ENCODE measurements at places on chromosomes 12 and 14.

GRCh38 chr12:6944381-6945186 is 762 bp downstream of the C12orf57 start:
- DNase-seq = peak; percentile 96

GRCh38 chr14:34593740-34594375 is 36.1 kb downstream of the SNX6 start:
- no peak for DNase-seq

- DNase-seq = no peak
These were observed 76.7 kb upstream of the SLC8A3 start for GRCh38 chr14:70265422-70265821.

DNA sequence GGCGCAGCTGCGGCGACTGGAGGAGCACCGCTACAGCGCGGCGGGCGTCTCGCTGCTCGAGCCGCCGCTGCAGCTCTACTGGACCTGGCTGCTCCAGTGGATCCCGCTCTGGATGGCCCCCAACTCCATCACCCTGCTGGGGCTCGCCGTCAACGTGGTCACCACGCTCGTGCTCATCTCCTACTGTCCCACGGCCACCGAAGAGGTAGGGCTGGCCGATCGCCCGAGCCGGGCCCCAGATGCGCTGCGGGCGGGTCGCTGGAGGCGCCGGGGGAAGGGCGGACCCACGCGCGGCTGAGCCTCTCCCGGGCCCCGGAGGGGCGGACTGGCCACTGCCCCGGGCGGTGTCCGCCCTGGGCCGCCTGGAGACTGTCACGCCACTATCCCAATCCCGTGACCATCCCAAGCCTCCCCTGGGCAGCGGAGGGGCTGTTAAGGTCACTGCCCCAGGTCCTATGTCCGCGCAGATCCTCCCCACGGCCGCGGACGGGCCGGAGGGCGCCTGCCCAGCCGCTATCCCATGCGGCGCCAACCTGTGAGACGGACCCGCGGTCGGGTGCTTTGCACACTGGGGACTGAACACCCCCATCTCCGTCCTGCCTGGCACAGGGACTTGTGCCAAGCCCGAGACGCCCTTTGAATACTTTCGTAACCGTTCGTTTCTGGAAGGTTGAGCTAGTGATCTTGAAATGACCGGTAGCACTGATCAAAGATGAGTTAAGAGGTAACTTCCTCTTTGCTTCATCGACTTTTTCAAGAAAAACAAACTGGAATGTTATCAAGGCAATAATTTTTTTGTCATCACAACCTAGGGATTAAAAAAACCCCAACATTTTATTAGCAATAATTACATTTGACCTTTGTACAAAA is 725 bp downstream of the CHPT1 start:
- DNase-seq = no peak

DNA sequence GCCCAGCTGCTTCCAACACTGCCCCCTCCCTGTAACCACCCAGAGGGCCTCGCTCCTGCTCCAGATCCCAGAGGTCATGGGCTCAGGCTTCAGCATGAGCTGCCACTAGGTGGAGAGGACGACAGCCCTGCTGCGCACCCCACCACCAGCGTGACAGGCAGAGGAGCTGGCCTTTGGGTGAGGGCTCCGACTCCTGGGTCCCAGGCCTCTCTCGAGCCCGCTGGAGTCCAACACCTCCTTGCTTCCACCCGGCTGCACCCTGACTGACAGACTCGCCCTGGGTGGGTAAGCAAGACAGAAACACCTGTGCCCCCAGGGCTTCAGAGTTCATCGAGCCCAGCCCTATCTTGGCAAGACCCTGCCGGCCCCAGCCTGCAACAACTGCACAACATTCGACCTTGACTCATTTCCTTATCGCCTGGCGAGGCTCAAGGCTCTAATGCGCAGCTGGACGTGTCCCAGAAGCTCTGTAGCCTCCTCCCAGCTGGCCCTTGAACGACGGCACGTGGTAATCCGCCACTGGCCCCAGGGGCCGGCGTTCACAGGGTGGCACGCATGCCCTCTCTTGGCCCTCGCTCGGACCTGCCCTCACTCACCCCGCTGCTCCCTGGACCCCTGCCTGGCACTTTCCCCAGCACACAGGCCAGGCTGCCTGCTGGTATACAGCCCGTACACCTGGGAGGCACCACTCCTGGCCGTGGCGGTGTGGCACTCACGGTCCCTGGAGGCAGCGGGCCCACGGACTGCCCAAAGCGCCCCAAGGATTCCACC is 28.0 kb downstream of the VPS37B start:
- DNase-seq = peak; percentile 49

GRCh38 chr12:127293507-127294310 is 973.3 kb upstream of the TMEM132C start:
- DNase-seq = peak; percentile 76

DNA sequence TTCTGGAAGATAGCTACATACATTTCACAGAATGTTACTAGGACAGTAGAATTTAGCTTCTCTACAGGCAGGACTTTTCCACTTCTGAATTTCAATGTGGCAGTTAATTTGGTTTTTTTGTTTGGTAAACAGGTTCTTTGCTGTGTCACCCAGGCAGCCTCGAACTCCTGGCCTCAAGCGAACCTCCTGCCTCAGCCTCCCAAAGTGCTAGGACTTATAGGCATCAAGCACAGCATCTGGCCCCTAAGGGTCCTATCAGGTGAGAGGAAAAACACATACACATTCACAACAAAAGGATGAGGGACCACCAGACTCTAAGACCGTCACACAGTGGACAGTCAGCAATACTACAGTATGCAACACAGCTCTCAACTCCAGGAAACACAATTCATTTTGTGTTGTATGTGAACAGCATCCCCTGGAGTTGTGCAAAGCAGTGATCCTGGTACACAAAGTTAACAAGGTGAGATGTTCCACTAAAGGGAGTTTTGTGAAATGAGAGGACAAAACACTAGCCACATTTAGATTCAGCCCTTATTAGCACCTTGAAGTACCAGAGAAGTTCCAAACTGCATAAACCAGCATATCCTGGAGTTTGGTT is 6.9 kb downstream of the ATP2B1 start:
- DNase-seq = no peak

GRCh38 chr12:68611094-68611805 is 551 bp downstream of the RAP1B start:
- peak; percentile 84 for DNase-seq

- DNase-seq = no peak
These were observed 132.2 kb downstream of the FSCB start for GRCh38 chr14:44374906-44375305.

GRCh38 chr14:77023001-77023996 is 5.2 kb downstream of the IRF2BPL start:
- peak; percentile 70 for DNase-seq

DNA sequence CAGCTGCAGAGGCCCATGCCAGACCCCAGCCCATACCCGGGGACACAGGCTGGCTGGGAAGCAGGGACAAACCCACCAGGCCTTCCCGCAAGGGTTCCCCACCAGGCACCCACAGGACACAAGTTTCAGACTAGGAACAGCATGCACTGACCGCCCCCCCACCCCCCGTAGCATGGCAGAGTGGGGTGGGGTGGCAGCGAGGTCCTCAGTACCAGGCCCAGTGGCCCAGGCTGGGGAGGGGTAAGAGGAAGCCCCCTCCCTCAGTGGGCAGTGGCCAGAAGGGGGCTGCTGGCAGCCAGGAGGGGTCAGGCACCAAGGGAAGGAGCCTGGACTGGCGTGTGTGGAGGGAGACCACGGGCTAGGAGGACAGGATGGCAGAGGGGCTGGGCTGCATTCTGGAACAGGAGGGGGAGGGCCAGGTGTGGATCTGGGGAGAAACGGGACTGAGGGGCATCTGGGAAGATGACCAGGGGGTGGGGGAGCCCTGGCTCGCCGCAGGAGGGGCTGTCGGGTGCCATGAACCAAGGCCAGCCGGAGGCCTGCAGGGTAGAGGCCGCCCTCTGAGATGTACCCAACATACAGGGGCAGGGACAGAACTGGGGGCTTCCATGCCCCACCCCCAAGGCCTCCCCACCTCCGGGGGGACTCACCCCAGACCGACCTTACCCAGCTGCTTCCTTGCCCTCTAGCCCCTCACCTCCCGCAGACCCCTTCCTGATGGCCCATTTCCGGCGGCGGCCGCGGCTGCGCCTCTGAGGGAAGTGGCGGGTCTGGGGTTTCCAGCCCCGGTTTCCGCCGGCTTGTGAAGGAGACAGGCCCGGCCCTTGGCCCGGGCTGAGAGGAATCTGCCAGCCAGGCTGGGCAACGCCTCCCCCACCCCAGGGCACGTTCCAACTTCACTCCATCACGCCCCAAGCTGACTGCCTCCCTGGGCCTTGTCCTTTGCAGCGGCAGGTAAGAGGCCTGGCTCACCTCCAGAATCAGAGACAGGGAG is 5.6 kb upstream of the JAG2 start:
- DNase-seq = no peak

DNA sequence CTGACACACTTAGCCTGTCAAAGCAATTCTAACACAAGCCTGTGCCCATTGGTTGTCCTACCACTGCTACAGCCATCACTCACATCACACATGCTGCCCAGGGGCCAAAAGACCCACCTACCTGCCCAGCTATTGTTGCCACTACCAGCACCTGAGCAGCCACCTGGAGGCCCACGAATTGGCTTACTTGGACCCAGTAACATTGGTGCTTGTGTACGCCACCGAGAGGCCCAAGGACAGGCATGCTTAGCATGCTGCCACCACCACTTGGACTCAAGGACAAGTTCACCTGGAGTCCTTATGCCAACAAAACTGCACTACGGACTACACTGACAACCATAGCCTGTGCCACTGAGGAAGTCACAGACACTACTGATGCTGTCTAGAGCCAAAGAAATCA is 221.1 kb downstream of the SLC38A4 start:
- no peak for DNase-seq
